Smooth muscle cell of bladder (primary cell): ENCODE measurements at places on chromosomes 16 and 17. TPM values are rescaled to one million over a fixed set of nuclear protein-coding genes. Genes with fewer than 3 reads are reported as not detected.

The ADORA2B gene
- total RNA-seq, result 32.9 and 39.1 TPM in 2 replicates

The SLC16A11 gene
- total RNA-seq, result 0.28 TPM in 2 replicates

The SCPEP1 gene
- 49.2 and 55.7 TPM in 2 replicates for total RNA-seq

The MRM3 gene
- total RNA-seq, result 13.5 and 14.4 TPM in 2 replicates

The KRT34 gene
- total RNA-seq, result 1.00 and 1.3 TPM in 2 replicates

The NUBP2 gene
- 49.5 and 49.8 TPM in 2 replicates for total RNA-seq

The VTN gene
- total RNA-seq, result 13.4 and 19.1 TPM in 2 replicates
